T-helper 9 cell (primary cell): ENCODE measurements at places on chromosomes 2 and 18.

DNA sequence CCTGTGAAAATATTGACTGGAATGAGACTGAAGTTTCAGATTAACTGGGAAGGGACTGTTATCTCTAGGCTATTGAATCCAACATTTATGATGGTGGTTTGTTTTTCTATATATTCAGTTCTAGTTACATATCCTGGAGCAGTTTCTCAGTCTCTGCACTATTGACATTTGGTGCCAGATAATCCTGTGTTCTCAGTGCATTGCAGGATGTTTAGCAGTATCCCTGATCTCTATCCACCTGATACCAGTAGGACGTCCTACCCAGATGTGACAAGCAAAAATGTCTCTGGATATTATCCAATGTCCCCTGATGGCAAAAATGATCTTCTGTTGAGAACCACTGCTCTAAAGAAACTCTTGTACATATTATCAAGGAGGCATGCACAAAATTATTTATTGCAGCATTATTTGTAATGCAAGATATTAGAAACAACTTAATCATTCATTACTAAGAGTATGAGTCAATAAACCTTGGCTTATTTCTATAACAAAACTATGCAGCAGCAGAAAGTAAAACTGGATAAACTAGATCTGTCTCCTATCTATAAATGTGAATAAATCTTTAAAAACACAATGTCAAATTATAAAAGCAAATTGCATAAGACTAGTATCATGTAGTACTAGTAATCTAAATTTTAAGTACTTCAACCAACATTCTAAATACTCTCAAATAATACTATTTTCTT lies 369.3 kb upstream of the RND3 start:
- DNase-seq = no peak

DNA sequence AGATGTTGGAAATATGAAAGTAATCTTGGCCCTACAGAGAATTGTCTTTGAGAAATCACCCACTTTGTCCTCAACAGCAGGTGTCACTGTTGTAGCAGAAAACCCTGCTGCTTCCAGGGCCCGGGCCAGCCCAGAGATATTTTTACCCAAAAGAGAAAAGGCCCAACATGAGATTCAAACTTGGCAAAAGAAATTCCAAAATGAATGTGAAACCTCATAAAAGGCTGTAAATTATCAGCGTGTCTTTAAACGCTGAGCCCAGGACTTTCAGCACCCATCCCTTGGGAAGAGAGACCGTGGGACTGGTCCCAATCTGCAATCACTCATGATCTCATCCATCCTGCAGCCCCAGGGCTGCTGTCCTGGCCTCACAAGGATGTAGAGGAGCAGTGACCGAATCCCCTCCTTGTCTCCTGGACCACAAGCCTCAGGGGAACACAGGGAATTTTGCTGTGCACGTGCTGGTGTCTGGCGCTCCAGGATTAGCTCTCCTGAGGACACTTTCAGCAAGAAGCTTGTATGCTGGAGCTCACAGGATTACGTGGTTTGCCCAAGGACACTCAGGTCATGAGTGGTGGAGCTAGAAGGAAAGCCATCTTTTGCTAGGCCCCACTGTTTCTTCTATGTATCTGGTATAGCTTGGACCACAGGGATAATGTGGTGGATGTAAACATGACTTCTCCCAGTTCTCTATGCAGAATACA lies 202.1 kb downstream of the RNF144A start:
- DNase-seq = no peak

- peak; percentile 93 for DNase-seq
Observed at GRCh38 chr2:231662028-231662810, 46.1 kb upstream of the PTMA start.

- no peak for DNase-seq
Observed at GRCh38 chr2:182445391-182445965, 18.6 kb upstream of the PDE1A start.

DNA sequence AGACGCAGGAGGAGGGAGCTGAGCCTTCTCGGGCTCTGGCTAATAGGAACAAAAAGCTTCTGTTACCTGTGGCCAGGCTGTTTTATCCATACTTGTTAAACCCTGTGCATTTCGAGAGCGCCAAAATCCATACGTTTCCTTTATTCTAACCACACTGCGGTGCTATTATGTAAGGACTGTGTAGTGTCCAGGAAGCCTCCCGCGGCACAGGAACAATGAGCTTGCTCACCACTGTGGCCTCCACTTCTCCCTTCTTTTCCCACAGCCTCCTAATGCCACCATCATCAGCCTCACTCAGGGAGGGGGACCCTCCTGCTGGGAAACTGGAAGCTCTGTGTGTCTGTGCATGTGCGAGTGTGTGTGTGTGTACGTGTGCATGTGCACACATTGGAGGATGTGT lies 268.5 kb downstream of the HAUS1 start:
- DNase-seq = no peak

DNA sequence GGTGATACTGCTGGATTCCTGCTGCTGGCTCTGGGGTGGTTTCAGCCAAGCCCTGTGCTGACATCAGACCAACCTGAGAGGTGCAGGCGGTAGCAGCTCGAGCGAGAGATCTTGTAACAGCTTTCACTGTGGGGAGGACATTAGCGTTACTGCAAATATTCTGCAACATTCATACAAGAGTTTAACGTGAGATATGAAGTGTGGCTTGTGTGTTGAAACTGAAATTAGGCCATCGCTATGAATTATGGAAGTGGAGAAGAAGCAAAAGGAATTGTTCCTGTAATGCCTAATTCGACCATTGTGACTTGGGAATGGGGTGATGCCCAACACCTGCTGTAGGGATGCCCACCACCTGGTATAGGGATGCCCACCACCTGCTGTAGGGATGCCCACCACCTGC lies 6.5 kb upstream of the MLPH start:
- DNase-seq = no peak

GRCh38 chr2:191571163-191571769 lies 106.7 kb upstream of the NABP1 start:
- DNase-seq = no peak
